ENCODE measurements at places on chromosomes 16 and 17.
A peak's percentile ranks its signal among the peaks of the same experiment; 100 is the strongest.

DNA sequence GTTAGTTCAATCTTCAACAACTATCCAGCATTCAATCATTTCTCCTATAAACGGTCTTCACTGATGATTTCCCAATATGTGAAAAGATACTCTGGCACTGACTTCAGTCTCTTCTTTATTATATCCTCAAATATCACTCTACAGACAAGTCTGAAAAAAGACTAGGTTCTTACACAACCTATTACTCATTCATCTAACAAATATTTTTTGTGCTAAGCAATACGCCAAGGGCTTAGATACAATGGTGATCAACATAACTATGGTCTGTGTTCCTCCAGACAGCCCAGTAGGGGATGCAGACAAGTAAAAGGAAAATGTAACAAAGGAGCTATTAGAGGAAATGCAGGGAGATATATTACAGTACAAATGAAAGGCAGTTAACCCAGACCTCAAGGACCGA, 63.9 kb downstream of the MYO1D start:
- no peak for DNase-seq

GRCh38 chr17:78818932-78819331, 21.7 kb downstream of the USP36 start:
- DNase-seq, result no peak

DNA sequence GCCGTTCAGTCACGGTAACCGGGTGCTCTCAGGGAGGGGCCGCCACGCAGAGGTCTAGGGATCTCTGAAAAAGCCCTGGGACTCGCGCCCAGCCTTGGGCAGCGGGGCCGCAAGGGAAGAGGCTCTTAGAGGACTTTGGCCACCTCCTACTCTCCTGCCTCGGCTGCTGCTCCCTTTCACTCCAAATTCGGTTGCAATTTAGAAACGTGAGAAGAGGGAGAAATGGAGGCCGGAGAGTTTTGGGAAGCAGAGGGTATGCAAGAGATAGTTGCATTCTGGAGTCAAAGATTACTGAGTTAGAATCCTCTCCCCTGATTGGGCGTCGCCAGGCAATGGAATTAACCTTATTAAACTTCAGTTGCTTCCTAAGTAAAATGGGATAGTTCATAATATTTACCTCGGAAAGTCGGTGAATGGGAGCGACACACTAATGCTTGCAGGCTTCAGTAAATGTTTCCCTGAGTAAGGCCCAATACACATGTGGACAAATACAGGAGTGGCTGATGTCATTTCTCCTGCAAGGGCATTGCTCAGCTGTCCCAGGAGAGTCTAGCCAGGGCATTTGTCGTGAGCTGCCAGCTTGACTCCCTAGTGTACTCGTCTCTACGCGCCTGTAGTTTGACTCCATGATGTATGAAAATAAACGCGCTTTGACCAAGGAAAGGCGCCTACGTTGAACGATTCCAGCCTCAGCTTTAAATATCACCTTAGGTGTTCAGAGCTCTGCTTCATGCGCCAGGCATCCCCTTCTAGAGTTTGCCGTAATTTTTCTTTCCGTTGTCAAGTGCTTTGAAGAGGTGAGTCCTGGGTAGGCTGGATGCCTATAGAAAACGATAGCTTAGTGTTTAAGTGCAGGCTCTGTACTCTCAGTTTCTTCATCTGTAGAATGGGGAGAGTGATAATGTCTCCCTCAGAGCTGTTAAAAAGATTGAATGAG, 667 bp downstream of the OGFOD1 start:
- peak; percentile 42 for DNase-seq

DNA sequence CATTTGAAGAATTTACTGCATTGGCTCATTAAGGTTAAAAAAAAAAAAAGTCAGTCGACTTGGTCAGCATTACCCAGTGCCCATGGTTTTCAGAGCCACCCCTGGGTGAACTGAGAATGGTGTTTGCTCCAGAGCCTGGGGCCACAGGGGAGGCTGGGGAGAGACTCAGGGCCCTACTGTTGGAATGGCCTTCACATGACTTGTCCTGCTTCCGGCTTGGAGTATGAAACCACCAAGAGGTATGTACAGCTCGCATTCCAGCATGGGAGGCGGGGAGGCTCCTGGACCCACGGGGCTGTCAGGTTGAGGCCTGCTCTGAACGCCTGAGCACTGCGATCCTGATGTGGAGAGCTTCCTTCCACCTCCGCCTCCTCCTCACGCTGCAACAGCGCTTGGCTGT, 36.8 kb downstream of the MSI2 start:
- no peak for DNase-seq

DNA sequence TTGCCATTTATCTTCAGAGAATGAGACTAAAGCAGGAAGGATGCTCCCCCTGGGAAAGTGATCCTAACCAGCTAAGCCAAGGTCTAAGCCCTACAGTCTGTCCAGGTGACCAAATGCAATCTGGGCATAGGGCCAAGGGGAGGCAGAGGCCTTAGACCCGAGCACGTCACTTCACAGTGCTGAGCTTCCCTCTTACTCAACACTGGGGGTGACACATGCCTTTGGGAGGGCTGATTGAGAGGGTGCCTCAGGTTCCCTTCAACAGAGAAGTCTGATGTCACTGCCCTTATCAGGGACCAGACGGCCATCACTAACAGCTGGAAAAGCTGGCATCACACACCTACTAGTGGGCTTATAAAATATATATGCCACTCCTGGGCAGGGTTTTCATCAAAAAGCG, 4.0 kb downstream of the CIAO2B start:
- peak; percentile 96 for DNase-seq

GRCh38 chr17:77396610-77397009, 255.8 kb downstream of the SEC14L1 start:
- DNase-seq, result no peak

DNA sequence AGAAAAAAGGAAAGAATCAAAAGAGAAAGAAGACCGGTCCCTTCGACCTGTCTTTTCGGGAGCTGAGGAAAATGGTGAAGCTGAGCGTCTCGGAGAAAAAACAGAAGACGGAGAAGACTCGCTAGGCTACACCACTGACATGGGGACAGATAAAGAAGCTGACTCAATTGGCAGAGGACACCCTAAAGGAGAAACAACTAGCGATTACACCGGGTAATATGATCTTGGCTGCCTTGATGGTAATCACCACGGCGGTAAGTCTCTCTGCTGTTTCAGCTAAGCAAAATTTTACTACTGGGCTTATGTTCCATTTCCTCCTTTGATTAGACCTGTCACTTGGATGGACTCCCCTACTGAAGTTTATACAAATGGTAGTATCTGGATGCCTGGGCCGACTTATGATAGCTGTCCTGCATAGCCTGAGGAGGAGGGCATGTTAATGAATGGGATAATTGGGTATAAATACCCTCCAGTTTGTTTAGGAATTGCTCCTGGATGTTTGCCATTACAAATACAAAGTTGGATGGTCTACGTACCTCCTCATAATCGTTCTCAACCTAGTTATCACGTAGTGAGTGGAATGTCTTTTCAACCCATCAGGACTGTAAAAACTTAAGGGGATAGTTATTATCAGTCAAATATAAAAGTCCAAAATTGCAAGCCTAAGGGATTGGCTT, 24.1 kb downstream of the ALOX15B start:
- DNase-seq, result no peak

GRCh38 chr16:75099738-75100602, 16.6 kb downstream of the LDHD start:
- peak; percentile 49 for DNase-seq

DNA sequence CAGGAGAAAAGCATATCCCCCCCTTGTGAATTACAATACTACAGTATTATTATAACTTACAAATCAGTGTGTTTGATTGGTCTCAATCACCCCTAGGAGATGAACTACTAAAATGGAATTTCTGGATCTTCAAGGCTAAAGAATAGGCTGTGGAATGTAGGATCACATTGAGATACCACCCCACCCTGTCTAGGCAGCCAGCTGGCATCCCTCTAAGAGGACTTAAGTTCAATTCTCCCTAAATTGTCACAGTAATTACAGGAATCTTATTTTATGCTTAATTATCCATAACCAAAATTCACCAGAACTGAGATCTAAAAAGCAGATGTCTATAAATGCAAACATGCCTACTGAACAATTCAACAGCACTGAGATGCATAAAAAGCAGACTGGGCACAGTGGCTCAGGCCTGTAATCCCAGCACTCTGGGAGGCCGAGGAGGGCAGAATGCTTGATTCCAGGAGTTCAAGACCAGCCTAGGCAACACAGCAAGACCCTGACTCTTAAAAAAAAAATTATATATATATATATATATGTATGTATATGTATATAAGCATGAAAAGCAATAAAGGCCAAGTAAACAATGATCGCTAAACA, 12.0 kb downstream of the AP1G1 start:
- DNase-seq, result no peak

- no peak for DNase-seq
Measured at GRCh38 chr17:73118951-73119391, 26.5 kb upstream of the SLC39A11 start.

GRCh38 chr16:84864326-84864955, 44.7 kb downstream of the CRISPLD2 start:
- no peak for DNase-seq

- DNase-seq, result peak; percentile 43
Measured at GRCh38 chr17:71519285-71519684, 601.5 kb upstream of the SOX9 start.

- no peak for DNase-seq
Measured at GRCh38 chr17:59439262-59439661, 107.8 kb downstream of the YPEL2 start.

- DNase-seq, result no peak
Measured at GRCh38 chr16:15948532-15949209, 745 bp upstream of the ABCC1 start.

DNA sequence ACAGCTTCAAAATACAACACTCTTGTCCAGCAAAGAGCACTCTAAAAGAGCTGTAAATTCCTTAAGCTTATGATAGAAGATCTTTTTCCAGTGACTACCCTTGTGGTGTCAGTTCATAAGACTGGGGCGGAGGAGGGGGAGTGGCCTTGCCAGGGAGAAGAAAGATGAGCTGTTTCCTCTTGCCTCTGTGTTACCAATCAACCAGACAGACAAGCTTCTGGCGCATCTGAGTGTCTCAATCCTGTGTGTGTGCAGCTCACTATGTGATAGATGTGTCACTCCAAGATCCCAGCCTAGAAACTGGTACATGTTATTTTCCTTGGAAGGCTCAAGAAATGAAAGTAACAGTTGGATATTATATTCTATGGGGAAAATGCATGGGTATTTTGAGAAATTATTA, 167.4 kb upstream of the CACNG3 start:
- DNase-seq, result no peak

GRCh38 chr17:40095944-40096791, 4.2 kb downstream of the NR1D1 start:
- no peak for DNase-seq

GRCh38 chr17:64492481-64493109, 4.3 kb downstream of the POLG2 start:
- DNase-seq, result no peak

DNA sequence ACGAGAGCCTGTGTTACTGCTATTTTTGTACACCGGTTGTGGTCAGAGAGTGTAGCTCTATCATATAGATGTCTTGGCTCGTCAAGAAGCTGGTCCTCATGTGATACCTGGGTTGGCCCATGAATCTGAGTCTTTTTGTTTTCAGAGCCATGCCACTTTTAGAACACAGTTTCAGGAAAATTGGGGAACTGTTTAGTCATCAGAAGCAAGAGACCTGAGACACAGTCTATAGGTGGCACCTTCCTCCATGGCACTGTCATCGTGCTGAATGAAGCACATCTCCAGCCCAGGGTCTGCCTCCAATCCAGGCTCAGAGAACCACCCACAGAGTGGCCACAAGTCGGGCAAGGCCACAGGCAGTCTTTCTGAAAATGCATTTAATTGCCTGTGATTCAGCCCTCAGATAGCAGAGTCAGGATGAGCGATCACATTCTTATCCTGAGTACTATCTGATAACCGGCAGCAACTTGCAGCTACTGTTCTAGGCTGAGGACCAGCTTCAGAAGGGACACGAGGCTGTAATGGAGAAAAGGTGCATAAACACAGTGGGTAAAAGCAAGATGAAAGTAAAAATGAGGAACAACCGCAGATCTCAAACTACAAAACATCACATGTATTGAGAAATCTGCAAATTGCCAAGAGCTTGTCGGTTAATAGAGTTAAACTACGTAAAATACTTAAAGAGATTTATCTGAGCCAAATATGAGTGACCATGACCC, 14.2 kb upstream of the HAPSTR1 start:
- DNase-seq, result peak; percentile 98

GRCh38 chr17:82977606-82978005, 101.8 kb upstream of the METRNL start:
- DNase-seq, result no peak

DNA sequence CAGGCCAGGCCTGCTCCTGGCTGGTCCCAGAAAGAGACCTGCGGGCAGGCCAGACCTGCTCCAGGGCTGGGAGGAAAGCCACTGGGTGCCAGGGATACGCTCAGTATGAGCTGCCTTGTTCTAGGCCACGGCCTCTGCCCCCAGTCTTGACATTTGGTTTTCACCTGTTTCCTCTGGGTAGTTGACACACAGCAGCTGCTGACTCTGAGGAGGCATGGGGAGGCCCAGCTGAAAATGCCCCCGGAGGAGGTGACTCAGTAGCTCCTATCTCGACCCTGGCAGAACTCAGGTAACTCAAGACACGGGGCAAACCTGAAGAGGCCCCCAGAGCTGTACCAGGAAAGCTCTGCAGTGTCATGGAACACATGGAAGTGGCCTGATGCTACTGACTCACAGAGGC, 13.9 kb upstream of the ADGRG1 start:
- no peak for DNase-seq

- DNase-seq, result no peak
Measured at GRCh38 chr17:81693509-81694210, 9.5 kb upstream of the MRPL12 start.

GRCh38 chr17:27990100-27990499, 52.4 kb upstream of the NLK start:
- DNase-seq, result no peak

DNA sequence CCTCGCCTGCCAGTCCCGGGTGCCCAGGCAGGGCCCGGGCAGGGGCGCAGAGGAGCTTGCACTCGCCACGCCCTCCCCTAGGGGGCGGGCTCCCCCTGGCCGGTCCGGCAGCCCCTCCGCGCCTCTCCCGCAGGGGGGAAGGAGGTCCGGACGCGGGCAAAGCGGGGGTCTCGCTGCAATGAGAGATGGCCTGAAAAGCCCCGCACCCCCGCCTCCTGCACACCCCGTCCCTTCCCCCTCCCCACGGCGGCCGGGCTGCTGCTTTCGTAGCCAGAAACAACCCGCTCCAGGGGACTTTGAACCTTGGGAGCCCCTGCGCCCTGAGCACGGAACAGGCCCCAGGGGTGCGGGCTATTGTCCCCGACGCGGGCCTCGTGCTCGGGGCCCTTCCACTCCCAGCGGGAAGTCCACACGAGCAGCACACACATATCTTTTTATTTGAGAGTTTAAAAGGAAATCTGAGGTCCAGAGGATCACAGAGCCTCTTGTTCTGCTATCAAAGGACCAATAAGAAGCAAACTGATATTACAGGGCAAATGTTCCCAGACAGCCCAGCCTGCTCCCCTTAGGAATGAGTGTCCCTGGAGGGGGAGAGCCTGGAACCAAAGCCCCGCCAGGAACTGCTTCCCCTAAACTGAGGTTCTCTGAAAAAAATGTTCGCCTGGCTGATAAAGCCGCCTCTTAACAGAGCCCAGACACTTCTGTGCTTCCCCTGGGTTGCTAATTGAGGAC, 5.8 kb upstream of the CBX4 start:
- no peak for DNase-seq

- no peak for DNase-seq
Measured at GRCh38 chr17:74922694-74923537, at the start of gene USH1G. Gene USH1G (minus strand): TSS chr17:74923255. CDS start chr17:74923073, 182 bp downstream.

GRCh38 chr17:17691468-17692263, 10.4 kb downstream of the RAI1 start:
- DNase-seq, result no peak

GRCh38 chr16:56203052-56203451, 11.8 kb downstream of the GNAO1 start:
- DNase-seq, result peak; percentile 21
